Immature natural killer cell (primary cell): ENCODE measurements at places on chromosomes 2 and 18. TPM values are rescaled to one million over a fixed set of nuclear protein-coding genes. Genes with fewer than 3 reads are reported as not detected.

GRHL1 gene
- polyA plus RNA-seq: 0.52 TPM

DCC gene
- polyA plus RNA-seq: not detected

SLC35F6 gene
- 7.3 TPM for polyA plus RNA-seq

- H3K4me3 ChIP-seq: no peak overlapping the region
- H3K36me3 ChIP-seq: peaks cover 9% of the 10 kb centered on the region
- H3K4me1 ChIP-seq: peaks cover 23% of the 10 kb centered on the region
Measured at GRCh38 chr2:45570671-45571334, 40.3 kb downstream of the SRBD1 start.

DNA sequence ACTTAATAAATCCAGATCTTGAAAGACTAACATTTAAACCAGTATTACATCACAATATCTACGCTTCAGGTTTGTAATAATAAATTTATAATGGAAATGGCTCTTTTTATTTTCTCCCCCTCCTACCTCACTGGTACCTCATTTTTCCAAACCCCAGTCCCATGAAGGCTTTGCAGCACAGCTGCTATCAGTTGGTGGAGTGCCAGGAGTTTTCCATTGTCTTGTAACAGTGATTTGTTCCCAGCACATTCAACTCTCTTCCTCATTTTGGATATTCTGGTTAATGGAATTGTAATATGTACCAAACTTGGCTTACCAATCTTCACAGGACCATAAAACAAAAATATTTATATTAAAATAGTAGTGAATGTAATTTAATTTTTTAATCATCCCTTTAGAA is 91.2 kb downstream of the VRK2 start:
- DNase-seq: no peak
- no peak overlapping the region for H3K27ac ChIP-seq
- peaks cover 32% of the 10 kb centered on the region for H3K36me3 ChIP-seq
- H3K27me3 ChIP-seq: no peaks in the 10 kb centered on the region

GRCh38 chr18:2654169-2654927 is 1.2 kb upstream of the SMCHD1 start:
- H3K27me3 ChIP-seq: peaks cover 17% of the 10 kb centered on the region
- peak overlapping the region; percentile 91 for H3K4me3 ChIP-seq
- no peak for DNase-seq
- peak overlapping the region; percentile 91 for H3K27ac ChIP-seq
- H3K36me3 ChIP-seq: no peaks in the 10 kb centered on the region

DNA sequence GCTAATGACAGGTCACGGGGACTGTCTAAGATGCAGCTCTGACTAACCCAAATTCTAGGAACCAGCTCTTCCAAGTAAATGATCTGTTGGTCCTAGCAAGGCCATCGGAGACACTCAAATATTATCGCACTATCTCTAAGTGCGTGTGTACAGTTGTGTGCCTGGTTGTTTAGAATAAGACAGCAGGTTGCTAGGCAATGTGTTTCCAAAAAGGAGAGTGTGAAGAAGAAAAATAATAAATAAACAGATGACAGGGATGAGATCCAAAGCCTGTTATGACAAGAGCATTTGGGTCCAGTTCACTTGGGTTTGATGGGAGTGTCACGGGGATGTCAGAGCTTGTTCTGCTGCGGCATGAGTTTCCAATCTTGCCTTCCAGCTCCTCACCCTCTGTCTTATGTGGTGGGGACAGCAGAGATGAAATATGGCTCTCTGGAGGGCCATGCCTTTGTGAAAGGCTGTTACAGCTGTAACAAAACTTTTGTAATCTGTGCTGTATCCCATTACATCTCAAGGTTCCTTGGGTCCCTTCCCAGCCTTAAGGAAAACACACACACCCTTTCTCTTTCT is 127.5 kb upstream of the TNP1 start:
- no peak overlapping the region for H3K27ac ChIP-seq
- no peak for DNase-seq
- no peaks in the 10 kb centered on the region for H3K4me1 ChIP-seq
- no peaks in the 10 kb centered on the region for H3K36me3 ChIP-seq

HRH4 gene
- polyA plus RNA-seq: not detected

SCRN3 gene
- polyA plus RNA-seq: 9.1 TPM

APCDD1 gene
- polyA plus RNA-seq: not detected

- H3K27me3 ChIP-seq: peaks cover 6% of the 10 kb centered on the region
- H3K27ac ChIP-seq: no peak overlapping the region
- no peaks in the 10 kb centered on the region for H3K36me3 ChIP-seq
- no peak for DNase-seq
- H3K4me1 ChIP-seq: no peaks in the 10 kb centered on the region
- no peak overlapping the region for H3K4me3 ChIP-seq
Measured at GRCh38 chr2:18483896-18484295, 76.6 kb downstream of the RDH14 start.

ZNF2 gene
- 3.8 TPM for polyA plus RNA-seq

- no peak for DNase-seq
- H3K27me3 ChIP-seq: peaks cover 6% of the 10 kb centered on the region
- H3K36me3 ChIP-seq: no peaks in the 10 kb centered on the region
- no peaks in the 10 kb centered on the region for H3K4me1 ChIP-seq
Measured at GRCh38 chr2:219344751-219345430, 12.3 kb upstream of the RESP18 start.

DNA sequence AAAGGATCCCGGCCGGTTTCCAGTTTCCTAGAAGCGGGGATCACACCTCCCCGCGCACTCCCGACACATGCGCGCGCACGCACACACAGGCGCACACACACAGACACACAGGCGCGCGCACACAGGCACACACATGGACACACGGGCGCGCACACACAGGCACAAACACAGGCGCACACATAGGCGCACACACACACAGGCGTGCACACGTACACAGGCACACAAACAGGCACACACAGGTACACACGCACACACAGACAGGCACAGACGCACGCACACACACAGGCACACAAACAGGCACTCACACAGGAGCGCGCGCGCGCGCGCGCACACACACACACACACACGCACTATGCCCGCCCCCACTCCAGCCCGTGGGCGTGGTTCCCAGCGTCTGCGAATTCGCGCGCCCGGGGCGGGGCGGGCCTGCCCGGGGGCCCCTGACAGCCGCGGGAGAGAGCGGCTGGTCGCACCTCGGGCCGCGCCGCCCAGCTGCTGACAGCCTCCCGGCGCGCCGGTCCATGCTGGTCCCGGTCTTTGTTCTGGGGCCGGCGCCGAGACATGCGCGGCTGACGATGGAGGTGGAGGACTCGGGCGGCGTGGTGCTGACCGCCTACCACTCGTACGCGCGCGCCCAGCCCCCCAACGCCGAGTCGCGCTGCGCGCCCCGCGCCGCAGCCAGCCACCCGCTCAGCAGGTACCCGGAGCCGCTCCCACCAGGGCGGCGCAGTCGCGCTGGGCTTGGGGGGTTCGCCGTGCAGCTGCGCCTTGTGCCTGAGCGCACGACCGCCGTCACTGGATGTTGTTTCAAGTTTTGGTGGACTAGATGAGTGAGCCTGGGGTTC is at the start of gene ARHGAP28:
Gene ARHGAP28 (plus strand): TSS at position 470 of the 845 bp plus-strand sequence. CDS start 106 bp downstream, at position 576.
- no peaks in the 10 kb centered on the region for H3K4me1 ChIP-seq
- H3K27ac ChIP-seq: no peak within 1 kb of the TSS
- peak within 1 kb of the TSS; percentile 21 for H3K4me3 ChIP-seq
- no peak for DNase-seq
- H3K36me3 ChIP-seq: no peaks in the 10 kb centered on the region

SATB2 gene
- polyA plus RNA-seq: 0.07 TPM

GKN2 gene
- polyA plus RNA-seq: not detected

SERPINB4 gene
- polyA plus RNA-seq: not detected

- peaks cover 1% of the 10 kb centered on the region for H3K27me3 ChIP-seq
- peaks cover 9% of the 10 kb centered on the region for H3K36me3 ChIP-seq
- H3K4me1 ChIP-seq: peaks cover 9% of the 10 kb centered on the region
- no peak overlapping the region for H3K27ac ChIP-seq
- H3K4me3 ChIP-seq: no peak overlapping the region
Measured at GRCh38 chr2:86541334-86541733, 21.9 kb downstream of the CHMP3 start.

DNA sequence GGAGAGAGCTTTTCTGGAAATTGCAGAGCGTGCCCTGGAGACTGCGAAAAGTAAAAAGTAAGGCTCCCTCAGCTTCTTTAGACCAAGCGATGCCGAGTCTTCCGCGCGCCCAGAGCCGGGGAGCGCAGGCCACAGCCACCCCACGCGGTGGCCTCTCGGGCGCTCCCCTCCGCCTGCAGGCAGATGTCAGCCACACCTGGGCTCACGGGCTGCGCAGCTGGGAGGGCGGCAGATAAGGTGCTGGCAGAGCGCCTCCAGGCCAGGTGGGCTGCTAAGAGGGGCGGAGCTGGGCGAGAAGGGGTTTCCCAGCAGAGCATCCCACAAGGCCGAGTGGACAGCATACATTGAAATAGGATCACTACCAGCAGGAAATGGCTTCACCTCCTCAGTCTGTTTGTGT is 81.7 kb downstream of the ARHGEF4 start:
- no peaks in the 10 kb centered on the region for H3K4me1 ChIP-seq
- no peak overlapping the region for H3K4me3 ChIP-seq
- no peak overlapping the region for H3K27ac ChIP-seq
- DNase-seq: no peak
- no peaks in the 10 kb centered on the region for H3K36me3 ChIP-seq

GRCh38 chr2:118748245-118748885 is 99.1 kb downstream of the EN1 start:
- H3K27ac ChIP-seq: no peak overlapping the region
- H3K4me3 ChIP-seq: no peak overlapping the region
- H3K36me3 ChIP-seq: no peaks in the 10 kb centered on the region
- DNase-seq: no peak
- no peaks in the 10 kb centered on the region for H3K4me1 ChIP-seq
- H3K27me3 ChIP-seq: no peaks in the 10 kb centered on the region

GRCh38 chr2:28348149-28348567 is 44.5 kb upstream of the FOSL2 start:
- no peaks in the 10 kb centered on the region for H3K27me3 ChIP-seq
- peak; percentile 89 for DNase-seq
- no peaks in the 10 kb centered on the region for H3K36me3 ChIP-seq

DNA sequence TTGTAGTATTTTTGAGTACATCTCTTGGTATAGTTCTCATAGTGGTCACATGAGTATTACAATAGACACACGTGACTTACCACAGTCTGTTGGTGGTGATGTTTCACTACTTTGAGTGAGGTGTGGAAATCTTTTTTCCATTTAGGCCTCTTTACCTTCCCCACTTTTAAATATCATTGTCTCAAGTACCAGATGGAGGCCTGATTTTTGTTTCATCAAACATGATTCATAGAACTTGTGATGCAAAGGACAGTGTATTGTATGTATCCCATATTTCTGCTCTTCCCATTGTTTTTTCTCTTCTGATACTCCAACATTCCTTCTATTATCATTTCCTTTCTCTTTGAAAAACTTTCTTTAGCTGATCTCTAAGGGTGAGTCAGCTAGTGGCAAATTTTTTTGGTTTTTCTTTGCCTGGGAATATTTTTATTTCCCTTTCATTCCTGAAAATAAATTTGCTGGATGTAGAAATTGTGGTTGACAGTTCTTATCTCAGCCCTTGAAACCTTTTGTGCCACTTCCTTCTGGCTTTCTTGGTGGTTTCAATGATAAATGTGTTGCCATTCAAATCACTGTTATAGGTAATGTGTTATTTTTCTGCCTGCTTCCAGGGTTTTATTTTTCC is 32.8 kb downstream of the RFX8 start:
- peaks cover 4% of the 10 kb centered on the region for H3K27me3 ChIP-seq
- peak overlapping the region; percentile 37 for H3K27ac ChIP-seq
- no peak overlapping the region for H3K4me3 ChIP-seq
- DNase-seq: peak; percentile 17
- H3K36me3 ChIP-seq: peaks cover 4% of the 10 kb centered on the region
- H3K4me1 ChIP-seq: peaks cover 18% of the 10 kb centered on the region

EML6 gene
- polyA plus RNA-seq: 0.02 TPM

DNA sequence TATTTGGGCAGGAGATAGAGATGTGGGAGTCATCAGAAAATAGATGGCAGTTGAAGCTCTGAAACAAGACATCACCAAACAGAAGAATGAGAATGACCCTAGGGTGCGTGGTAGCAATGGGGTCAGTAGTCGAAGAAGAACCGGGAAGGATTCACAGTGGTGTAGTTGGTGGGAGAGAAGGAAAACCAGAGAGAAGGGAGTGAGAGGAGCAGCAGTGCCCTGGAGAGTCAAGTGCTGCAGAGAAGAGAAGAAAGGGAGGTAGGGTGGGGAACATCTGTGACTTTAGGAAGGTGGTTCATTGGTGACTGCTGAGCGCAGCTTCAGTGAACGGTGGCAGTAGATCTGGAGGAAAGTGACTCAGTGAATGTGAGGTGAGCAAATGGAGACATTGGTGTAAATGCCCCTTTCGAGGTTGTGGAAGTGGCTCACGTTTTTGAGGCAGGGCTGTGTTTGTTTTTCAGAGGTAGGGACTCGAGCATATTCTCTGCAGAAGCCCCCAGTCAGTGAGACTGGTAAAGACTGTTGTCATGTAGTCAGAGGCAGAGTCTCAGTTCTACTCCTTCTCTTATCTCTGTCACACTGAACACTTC is 36.4 kb downstream of the CDC42EP3 start:
- peaks cover 81% of the 10 kb centered on the region for H3K4me1 ChIP-seq
- H3K4me3 ChIP-seq: peak overlapping the region; percentile 61
- DNase-seq: no peak
- H3K27me3 ChIP-seq: no peaks in the 10 kb centered on the region

GRCh38 chr18:74635224-74635975 is 37.7 kb downstream of the ZNF407 start:
- peaks cover 5% of the 10 kb centered on the region for H3K27me3 ChIP-seq
- no peak for DNase-seq
- peaks cover 30% of the 10 kb centered on the region for H3K4me1 ChIP-seq

WDR7 gene
- polyA plus RNA-seq: 18.3 TPM

DNA sequence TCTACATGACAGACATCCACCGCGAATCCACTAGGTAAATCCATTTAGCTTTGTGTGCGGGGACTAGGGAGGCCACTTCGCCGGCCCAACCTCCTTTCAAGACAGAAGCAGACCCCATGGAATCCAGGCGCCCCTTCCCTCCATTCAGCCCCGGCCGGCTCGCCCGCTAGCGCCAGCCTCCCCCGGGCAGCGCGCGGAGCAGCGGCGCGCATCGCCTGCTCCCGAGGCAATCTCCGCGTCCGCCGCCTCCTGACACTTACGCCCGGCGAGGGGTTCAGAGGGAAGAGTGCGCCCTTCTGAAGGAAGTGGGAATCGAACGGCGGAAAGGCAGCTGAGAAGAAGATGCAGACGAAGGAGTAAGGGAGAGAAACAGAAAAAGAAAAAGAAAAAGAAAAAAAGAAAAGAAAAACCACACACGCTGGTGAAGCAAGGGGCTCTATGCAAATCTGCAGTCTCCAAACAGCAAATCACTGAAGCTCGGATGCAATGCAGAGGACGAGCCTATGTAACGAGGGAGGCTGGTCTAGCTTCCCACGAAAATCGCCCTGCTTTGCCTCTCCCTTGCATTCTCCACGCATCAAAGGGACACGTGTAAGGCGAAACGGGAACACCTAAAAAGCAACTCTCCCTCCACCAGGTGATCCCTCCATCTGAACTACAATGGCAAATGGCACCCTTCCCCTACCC is 684.4 kb downstream of the NRXN1 start:
- peaks cover 11% of the 10 kb centered on the region for H3K27me3 ChIP-seq
- no peak for DNase-seq
- no peak overlapping the region for H3K4me3 ChIP-seq
- H3K27ac ChIP-seq: no peak overlapping the region
- peaks cover 6% of the 10 kb centered on the region for H3K36me3 ChIP-seq

GRCh38 chr18:68937029-68937599 is 139.2 kb downstream of the CCDC102B start:
- H3K36me3 ChIP-seq: no peaks in the 10 kb centered on the region
- no peaks in the 10 kb centered on the region for H3K27me3 ChIP-seq
- H3K27ac ChIP-seq: no peak overlapping the region
- no peak overlapping the region for H3K4me3 ChIP-seq
- H3K4me1 ChIP-seq: no peaks in the 10 kb centered on the region

ASXL3 gene
- polyA plus RNA-seq: not detected

SCN7A gene
- not detected for polyA plus RNA-seq

GRCh38 chr2:16129716-16130540 is 189.6 kb downstream of the MYCN start:
- H3K4me1 ChIP-seq: no peaks in the 10 kb centered on the region
- no peaks in the 10 kb centered on the region for H3K36me3 ChIP-seq
